ENCODE measurements at places on chromosomes 5 and 9. TPM values are rescaled to one million over a fixed set of nuclear protein-coding genes. Genes with fewer than 3 reads are reported as not detected.

GRCh38 chr5:52893105-52893504, 96.0 kb upstream of the ITGA2 start:
- peak; percentile 93 for DNase-seq

DNA sequence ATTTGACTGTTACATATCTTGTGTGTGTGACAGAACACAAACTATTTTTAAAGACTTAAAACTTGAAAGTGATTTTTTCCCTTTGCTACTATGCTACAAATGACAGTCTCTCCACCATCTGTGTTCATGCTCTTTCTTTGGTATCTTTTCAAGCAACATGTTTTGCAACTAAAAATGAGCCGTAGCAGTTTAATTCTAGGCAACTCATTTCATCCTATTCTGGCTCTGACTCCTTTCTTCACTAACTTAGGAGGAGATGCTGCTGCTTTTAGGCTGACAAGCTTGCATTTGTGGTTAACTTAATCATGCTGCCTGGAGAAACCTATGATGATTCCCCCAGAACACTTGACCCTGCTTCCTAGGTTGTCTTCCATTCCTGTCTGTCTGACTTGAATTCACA, 100.6 kb downstream of the HACD4 start:
- no peak for DNase-seq

- no peak for DNase-seq
These were observed 34.4 kb upstream of the EGFL7 start for GRCh38 chr9:136628268-136628667.

Gene AMBP
- 0.17 TPM for total RNA-seq

GRCh38 chr5:17277907-17278306, 60.5 kb downstream of the BASP1 start:
- DNase-seq = no peak

DNA sequence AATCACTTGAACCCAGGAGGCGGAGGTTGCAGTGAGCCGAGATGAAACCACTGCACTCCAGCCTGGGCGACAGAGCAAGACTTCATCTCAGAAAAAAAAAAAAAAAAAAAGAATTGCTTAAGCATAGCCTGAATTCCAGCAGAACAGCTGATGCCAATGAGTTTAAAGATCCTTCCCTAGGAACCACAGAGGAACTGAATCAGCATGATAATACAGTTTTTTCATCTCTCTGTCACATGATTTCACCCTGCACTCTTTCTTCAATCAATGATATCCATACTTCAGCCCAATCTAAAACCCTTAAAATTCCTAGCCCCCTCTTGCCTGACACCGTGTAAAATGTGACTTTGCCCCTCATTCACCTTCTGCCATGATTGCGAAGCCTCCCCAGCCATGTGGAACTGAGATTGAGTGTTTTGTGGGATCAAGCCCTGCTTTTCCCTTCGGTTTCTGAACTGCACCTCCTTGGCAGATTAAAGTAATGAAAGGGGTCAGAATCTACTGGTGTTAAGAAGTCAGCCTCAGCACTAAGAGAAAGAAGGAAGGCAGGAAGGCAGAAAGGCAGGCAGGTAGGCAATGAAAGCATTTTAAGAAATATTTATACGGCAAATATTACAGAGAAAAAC, 20.9 kb upstream of the DMXL1 start:
- peak; percentile 80 for DNase-seq

GRCh38 chr5:138180183-138180782, 1.4 kb downstream of the KIF20A start:
- peak; percentile 65 for DNase-seq

DNA sequence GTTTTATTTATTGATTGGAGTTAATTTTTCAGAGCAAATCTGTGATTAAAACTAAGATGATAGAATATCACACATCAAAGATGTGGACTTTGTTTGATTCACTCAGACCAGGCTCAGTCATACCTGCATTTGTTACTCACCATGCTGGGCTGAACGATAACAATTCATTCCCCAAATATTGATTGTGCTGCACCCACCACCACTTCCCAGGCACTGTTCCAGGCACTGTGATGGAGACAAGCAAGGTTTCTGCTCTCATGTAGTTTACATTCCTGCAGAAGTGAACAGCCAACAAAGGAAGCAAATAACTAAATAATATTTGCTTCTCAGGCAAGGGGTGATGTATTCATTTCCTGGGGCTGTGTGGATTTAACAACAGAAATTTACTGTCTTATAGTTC, 428.3 kb downstream of the DNAH5 start:
- DNase-seq = no peak

Gene TMEM174
- total RNA-seq = not detected

Gene FIBCD1
- 7.3 TPM for total RNA-seq

Gene TLX3
- not detected for total RNA-seq

Gene PAM
- 405 TPM for total RNA-seq

GRCh38 chr5:2996248-2996647, 244.8 kb upstream of the IRX2 start:
- DNase-seq = no peak

Gene CCDC180
- total RNA-seq = 2.5 TPM

DNA sequence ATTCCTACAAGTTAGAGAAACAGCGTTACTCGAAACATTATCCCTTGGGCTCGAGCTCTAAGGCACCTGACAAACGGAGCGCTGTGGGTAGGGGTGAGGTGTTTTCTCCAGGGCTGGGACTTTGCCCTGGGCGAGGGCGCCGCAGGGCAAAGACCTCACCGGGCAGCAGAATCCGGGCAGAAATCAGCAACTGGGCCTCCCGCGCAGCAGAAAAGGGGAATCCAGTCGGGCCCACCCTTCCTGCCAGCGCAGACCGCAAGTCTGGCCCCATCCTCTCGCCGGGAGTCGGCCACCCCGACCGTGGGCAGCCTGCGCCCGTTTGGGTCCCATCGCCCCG, 430 bp upstream of the MSH3 start:
- no peak for DNase-seq

Gene CLIC3
- total RNA-seq = 3.5 TPM

GRCh38 chr5:58366461-58366860, 93.4 kb downstream of the PLK2 start:
- peak; percentile 64 for DNase-seq

DNA sequence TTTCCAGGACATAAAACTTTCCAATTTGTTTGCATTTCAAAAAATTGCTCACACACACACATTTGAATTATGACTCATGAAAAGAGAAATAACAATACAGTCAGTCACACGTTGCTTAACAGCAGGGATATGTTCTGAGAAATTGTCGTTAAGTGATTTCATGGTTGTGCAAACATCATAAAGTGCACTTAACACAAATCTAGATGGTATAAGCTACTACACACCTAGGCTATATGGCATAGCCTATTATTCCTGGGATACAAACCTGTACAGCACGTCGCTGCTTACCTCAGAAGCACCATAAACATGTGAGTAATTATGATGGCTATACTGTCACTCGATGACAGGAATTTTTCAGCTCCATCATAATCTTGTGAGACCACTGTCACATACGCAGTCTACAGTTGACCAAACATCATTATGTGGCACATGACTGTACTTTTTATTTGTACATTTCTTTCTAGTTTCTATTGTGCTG, 378.2 kb downstream of the ACTL7B start:
- peak; percentile 93 for DNase-seq

DNA sequence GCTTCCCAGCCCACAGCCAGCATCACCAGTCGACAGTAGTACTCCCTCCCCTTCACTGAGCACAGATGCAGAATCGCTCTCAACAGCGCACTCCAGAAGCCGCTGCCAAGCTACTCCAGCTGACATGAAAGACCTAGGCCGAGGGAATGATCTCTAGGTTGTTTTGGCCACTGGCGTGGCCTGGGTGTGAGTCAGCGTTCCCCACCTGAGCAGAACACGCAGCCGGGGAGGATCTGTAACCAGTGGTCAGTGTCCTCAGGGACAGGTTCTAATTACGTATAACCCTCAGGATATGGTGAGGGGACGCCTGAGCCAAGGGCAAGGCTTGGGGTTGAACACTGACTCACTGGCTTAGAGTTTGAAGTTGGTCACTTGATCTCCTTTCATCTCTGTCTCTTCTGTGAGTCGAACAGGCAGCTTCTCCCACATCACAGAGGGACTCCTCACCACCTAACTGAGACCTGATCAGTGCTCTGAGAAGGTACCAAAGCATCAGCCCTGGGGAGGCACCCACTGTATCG, 76.9 kb upstream of the IL17B start:
- DNase-seq = peak; percentile 74

Gene FGF18
- 8.0 TPM for total RNA-seq

- no peak for DNase-seq
These were observed 41.8 kb downstream of the NUP214 start for GRCh38 chr9:131167146-131167692.

DNA sequence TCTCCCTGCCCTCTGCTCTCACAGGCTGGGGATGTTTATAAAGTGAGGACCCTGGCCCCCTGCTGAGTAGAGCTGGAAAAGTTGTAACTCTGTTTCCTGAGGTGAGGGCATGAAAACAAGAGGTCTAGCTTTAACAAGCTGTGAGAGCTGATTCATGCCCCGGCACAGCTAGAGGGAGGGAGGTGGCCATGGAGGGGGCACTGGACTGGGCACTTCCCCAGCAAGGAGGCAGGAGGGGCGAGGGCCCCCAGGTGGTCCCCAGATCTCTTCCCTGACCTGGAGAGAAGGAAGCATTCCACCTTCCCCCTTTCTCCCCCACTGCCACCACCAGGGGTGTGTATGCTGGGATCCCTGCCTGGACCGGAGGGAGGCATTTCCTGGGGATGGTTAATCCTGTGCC, at the start of gene MSMP:
Gene MSMP (minus strand): TSS at position 13 of the 400 bp plus-strand sequence. CDS start 147 bp downstream, outside the sequence.
- no peak for DNase-seq

GRCh38 chr5:76617675-76618074, 5.5 kb downstream of the F2RL2 start:
- DNase-seq = peak; percentile 61

All from fibroblast of lung (primary cell).